ENCODE measurements at places on chromosomes 5 and 9. TPM values are rescaled to one million over a fixed set of nuclear protein-coding genes. Genes with fewer than 3 reads are reported as not detected.
A peak's percentile ranks its signal among the peaks of the same experiment; 100 is the strongest.

DNA sequence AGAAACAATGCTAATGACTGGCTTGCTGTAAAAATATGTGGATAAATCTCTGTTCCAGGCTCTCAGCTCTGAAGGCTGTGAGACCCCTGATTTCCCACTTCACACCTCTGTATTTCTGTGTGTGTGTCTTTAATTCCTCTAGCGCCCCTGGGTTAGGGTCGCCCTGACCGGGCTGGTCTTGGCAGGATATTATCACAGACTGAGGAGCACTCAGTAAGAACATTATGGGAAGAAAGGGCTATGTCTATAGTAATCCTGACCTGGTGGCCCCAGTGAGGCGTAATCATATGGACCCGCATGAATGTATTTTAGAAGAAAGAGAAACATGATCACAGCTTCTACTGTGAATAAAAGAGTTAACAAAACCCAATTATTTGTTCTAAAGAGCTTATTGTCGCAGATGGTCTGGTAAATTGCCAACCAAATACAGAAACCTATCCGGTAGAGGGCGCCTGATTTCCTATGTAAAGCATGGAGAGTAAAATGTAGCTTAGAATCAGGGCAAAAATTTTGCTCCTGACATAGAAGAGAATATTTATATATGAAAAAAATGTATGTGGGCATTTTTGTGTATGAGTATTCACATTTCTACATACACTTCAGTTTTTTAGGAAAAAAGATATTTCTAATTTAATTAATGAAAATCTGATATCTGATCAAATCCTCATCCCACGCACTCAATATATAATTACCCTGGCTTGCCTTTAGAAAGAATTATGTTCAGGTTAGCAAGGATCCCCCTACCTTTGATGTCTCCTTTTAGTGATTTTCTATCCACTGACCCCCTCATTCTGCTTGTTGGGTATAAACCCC lies 5.8 kb upstream of the IFNA1 start:
- DNase-seq, result no peak

DNA sequence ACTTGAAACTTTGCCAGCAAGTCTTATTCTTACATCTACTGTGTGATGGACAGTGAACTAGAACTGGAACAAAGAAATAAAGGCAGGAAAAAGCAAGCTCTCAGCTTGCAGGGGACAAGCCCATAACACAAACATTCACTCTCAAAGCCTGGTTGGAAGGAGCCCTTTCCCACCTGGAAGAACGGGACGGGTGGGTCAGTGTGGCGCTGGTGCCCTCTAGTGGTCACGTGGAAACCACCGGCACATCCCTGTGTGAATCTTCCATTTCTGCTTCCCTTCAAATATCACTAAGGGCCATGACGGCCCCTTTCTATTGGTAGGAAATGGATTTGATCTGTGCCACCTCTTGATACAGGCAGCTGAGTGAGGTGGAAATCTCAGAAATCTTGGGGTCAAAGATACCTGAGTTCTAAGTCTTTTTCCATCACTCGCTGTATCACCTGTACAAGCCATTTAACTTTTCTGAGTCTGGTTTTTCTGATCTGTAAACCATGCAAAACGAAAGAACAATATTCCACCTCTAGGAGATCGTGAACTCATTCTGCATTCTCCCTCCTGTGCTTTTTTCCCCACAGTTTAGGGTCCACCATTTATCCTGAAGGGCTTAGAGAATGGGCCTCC lies 211.6 kb downstream of the MSX2 start:
- DNase-seq, result peak; percentile 39

DNA sequence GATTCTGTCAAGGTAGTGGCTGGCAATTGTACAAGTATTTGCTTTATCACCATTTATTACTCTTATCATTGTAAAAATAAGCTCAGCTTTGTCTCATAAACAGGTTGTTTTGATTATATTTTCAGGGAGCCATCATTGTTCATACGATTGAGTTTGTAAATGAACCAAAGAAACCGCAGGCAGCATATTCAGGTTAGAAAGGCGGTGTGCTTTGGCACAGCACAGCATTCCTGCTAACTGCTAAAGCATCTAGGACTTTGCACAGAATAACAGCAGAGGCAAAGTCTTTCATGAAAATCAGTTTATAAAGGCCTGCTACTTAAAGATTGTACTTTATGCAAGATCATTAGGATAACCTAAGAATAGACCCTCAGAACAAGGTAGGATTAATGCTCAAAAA lies 281.5 kb upstream of the SLC24A2 start:
- DNase-seq, result no peak

DNA sequence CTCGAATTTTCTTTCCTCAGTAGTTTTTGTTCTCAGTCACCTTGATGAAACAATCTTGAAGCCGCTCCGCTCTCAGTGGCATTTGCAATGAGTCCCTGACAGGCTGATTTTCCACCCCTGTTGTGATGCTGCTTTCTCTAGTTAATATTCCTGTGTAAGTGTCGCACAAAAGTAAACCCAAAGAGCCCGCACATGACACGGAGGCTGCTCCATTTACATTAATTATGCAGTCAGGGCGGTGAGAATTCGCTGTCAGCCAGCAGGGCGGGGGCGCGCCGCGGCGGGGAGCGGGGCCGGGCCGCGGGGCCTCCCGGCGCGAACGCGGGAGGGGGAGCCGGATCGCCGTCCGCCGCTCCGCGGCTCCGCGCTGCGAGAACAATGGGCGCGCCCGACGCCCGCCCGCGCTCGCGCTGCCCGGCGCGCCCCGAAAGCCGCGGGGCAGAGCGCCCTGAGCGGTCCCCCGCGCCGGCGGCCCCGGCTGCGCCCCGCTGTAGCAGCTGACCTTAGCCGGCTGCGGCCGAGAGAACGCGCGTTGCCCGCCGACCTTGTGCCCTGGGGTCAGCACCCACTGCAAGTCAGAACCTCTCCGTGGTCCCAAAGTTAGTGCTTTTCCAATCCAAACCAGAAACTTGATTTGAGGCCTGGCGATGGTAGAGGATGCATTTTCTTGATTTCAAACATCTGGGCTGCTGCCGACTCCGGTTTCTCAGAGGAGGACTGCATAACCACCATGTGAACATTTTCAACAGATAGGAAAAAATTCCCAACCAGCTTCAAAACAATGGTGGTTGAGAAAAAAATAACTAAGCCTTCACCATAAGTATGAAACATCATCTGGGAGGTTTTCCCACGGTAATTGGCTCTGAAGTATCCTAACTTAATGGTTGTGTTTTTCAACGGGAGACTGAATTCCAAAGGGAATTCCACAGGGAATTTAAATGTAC lies 142.6 kb downstream of the PBX3 start:
- peak; percentile 39 for DNase-seq

DNA sequence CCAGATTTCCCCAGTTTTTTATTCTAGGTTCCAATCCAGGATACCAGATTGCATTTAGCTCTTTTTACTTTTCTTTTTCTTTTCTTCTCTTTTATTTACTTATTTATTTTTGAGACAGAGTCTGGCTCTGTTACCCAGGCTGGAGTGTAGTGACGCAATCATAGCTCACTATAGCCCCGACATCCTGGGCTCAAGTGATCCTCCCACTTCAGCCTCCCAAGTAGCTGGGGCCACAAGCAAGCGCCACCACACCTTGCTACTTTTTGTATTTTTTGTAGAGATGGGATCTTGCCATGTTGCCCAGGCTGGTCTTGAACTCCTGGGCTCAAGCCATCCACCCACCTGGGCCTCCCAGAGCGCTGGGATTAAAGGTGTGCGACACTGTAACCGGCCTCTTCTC lies 48.4 kb downstream of the GSN start:
- no peak for DNase-seq

- no peak for DNase-seq
Measured at GRCh38 chr5:81854915-81855314, 104.0 kb upstream of the SSBP2 start.

DNA sequence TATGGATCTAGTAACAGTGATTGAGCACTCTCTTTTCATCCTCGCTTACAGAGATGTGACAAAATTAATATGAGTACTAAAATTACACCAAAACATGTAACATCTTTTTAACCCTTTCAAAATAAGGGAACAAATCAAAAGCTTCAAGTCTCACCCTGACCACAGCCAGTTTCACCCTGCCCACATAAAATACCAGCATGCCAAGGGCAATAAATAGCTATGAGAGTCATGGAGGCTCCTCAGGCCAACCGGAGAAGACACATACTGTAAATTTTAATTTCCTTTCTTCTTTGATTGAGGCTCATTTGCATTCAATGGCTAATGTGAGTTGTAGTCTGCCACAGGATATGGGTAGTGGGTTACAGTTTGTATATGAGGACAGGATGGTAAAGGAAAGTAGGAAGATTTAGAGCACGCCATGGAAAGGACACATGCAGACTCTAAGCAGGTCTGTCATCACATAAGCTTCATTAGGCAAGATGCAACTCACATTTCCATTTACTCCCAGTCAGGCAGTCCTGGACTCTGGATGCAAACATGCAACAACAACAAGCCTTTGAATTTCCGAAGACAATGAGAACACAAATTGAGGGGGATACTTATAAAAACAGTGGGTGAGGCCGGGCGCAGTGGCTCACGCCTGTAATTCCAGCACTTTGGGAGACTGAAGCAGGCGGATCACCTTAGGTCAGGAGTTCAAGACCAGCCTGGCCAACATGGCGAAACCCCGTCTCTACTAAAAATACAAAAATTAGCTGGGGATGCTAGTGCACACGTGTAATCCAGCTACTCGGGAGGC lies 11.3 kb downstream of the IL4 start:
- DNase-seq, result no peak

DNA sequence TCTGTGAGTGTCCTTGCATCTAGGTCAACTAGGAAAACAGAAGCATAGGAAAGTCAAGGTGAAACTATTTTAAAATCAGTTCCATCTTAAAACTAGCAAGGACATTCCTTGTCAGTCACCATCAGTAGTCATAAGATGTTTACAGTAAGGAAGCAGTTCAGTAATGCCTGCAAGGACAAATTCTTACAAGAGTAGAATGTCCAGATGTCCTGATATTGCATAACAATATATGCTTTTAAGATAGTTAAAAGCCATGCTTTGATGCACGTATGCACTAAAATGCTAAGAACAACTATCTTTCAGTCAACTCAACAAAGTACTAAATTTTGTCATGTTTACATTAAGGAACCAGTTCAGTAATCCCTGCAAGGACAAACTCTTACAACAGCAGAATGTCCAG lies 11.3 kb upstream of the SVEP1 start:
- DNase-seq, result no peak

GRCh38 chr9:130461218-130461630 lies 16.5 kb downstream of the ASS1 start:
- DNase-seq, result peak; percentile 62

The CTXN3 gene
- total RNA-seq, result not detected

The LOX gene
- 4.4 TPM for total RNA-seq

The GPR150 gene
- total RNA-seq, result 0.14 TPM

GRCh38 chr5:115372146-115372545 lies 75.7 kb upstream of the CCDC112 start:
- DNase-seq, result no peak

The ENTREP1 gene
- total RNA-seq, result 22.1 TPM

The F12 gene
- total RNA-seq, result not detected

GRCh38 chr5:171427318-171428167 lies 8.1 kb downstream of the FGF18 start:
- DNase-seq, result peak; percentile 73

All from left ventricle myocardium inferior (tissue), 1 donor.